ENCODE measurements at places on chromosomes 12 and 14. TPM values are rescaled to one million over a fixed set of nuclear protein-coding genes. Genes with fewer than 3 reads are reported as not detected.

- DNase-seq: peak; percentile 75
Observed at GRCh38 chr14:28344381-28344780, 422.2 kb upstream of the FOXG1 start.

GSC gene
- 0.05 TPM for polyA plus RNA-seq

NAV3 gene
- polyA plus RNA-seq: 11.2 TPM

OR4E2 gene
- polyA plus RNA-seq: not detected

SLC4A8 gene
- polyA plus RNA-seq: 0.17 TPM

GRCh38 chr12:50986966-50987737 lies 34.8 kb downstream of the HIGD1C start:
- peak; percentile 32 for DNase-seq

SLC7A7 gene
- 0.34 TPM for polyA plus RNA-seq

GLIPR1L1 gene
- not detected for polyA plus RNA-seq

- no peak for DNase-seq
Observed at GRCh38 chr12:122138616-122139015, 35.4 kb downstream of the IL31 start.

GRCh38 chr14:77041881-77042545 lies 13.5 kb upstream of the IRF2BPL start:
- peak; percentile 86 for DNase-seq
